ENCODE measurements at places on chromosomes 12 and 14. TPM values are rescaled to one million over a fixed set of nuclear protein-coding genes. Genes with fewer than 3 reads are reported as not detected.
A peak's percentile ranks its signal among the peaks of the same experiment; 100 is the strongest.

DNA sequence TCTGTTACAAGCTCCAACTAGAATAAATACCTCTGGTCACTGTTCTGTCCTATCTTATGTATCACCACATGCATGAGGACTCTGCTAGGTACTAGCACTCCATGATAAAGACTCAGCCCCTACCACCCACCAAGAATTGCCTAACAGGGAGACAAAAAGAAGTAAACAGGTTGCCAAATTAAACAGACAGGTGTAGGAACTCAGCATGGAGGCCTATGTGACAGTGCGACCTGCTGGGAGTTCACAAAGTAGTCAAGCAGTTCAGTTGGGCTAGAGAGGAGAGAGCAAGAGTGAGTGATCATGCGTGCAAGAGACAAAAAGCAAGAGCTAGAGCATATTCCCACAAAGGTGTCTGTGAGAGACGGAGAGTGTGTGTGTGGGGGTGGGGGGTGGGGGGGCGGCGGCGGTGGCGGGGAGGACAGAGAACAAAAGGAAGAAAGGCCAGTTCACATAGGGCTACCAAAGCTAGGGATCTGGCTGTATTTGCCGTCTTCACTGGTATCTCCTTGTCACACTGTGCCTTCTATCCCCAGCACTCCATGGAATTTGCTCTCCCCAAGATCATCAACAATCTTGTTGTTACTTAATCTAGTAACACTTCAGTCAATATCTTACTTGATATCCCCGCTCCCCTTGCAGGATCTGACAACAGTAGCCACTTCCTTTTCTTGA, 81.2 kb downstream of the SPPL3 start:
- no peaks in the 10 kb centered on the region for H3K27me3 ChIP-seq
- H3K4me1 ChIP-seq = peaks cover 7% of the 10 kb centered on the region
- H3K36me3 ChIP-seq = no peaks in the 10 kb centered on the region
- H3K4me3 ChIP-seq = no peak overlapping the region
- DNase-seq = no peak

DNA sequence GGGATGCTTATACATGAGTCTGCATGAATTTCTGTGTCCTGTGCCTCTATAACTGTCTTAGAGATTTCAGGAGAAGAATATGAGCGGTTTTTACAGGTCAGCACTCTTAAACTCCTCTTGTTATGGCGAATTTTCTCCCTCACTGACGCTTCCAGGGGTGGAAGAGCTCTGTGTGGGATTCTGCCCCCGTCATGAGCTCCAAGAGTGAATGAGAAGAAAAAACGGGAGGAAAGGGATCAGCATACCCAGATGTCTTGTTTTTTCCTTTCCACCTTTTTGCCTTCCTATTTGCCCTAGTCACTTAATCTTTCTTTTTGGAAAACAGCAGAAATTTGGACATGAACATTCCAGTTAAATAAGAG, 651 bp downstream of the PFKM start:
- no peaks in the 10 kb centered on the region for H3K27me3 ChIP-seq
- no peak for DNase-seq
- H3K36me3 ChIP-seq = no peaks in the 10 kb centered on the region
- H3K4me1 ChIP-seq = peaks cover 4% of the 10 kb centered on the region
- H3K27ac ChIP-seq = peak overlapping the region; percentile 0

GRCh38 chr12:72261885-72262284, 10.3 kb upstream of the TRHDE start:
- H3K27me3 ChIP-seq = no peaks in the 10 kb centered on the region
- H3K36me3 ChIP-seq = no peaks in the 10 kb centered on the region
- no peak overlapping the region for H3K4me3 ChIP-seq
- no peak for DNase-seq

DNA sequence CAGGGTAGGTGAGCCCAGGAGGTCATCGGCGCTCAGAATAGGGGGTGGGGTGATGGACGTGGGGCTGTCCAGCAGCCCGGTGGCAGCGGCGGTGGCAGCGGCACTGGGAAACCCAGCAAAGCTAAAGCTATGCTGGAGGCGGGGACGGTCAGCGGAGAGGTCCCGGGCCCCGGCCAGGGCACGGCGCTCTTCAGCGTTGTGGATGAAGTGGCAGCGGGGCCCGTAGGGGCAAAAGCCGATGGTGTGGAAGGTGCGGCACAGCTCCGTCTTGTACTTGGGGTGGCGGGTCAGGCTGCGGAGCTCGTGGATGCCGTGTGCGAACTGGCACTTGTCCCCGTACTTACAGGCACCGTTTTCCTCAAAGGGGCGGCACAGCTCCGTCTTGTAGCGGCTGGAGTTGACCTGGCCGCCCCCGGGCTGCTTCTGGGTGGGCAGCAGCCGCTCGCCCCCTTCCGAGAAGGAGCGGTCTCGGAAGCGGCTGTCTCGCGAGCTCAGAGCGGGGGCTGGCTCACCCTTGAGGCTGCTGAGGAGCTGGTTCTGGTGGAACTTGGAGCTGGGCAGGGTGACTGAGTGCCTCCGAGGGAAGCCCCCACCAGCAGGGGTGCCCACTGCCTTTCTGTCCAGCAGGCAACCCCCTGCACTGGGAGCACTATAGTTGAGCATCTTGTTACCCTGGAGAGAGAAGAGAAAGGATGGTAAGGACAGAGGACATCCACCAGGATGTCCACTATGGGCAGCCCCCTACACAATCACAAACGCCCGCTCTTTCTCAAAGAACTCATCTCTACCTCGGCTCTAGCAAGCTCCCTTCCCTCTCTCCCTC, 2.8 kb downstream of the ZFP36L1 start:
- DNase-seq = no peak
- H3K4me3 ChIP-seq = peak overlapping the region; percentile 85
- H3K36me3 ChIP-seq = no peaks in the 10 kb centered on the region
- peaks cover 8% of the 10 kb centered on the region for H3K4me1 ChIP-seq
- H3K27ac ChIP-seq = peak overlapping the region; percentile 100

- DNase-seq = no peak
- no peaks in the 10 kb centered on the region for H3K36me3 ChIP-seq
- H3K27ac ChIP-seq = no peak overlapping the region
- no peak overlapping the region for H3K4me3 ChIP-seq
Observed at GRCh38 chr12:127334912-127335644, 931.9 kb upstream of the TMEM132C start.

- H3K4me1 ChIP-seq = peaks cover 9% of the 10 kb centered on the region
- no peak for DNase-seq
- no peak overlapping the region for H3K4me3 ChIP-seq
- no peaks in the 10 kb centered on the region for H3K36me3 ChIP-seq
Observed at GRCh38 chr12:57526477-57527126, 4.0 kb downstream of the MBD6 start.

GRCh38 chr12:87801860-87802720, 227.1 kb downstream of the C12orf50 start:
- no peaks in the 10 kb centered on the region for H3K36me3 ChIP-seq
- no peaks in the 10 kb centered on the region for H3K27me3 ChIP-seq
- DNase-seq = no peak
- H3K4me3 ChIP-seq = no peak overlapping the region

- no peak for DNase-seq
- peaks cover 2% of the 10 kb centered on the region for H3K4me1 ChIP-seq
- no peaks in the 10 kb centered on the region for H3K36me3 ChIP-seq
- H3K27ac ChIP-seq = no peak overlapping the region
Observed at GRCh38 chr12:114701104-114701414, 17.1 kb upstream of the TBX3 start.

DNA sequence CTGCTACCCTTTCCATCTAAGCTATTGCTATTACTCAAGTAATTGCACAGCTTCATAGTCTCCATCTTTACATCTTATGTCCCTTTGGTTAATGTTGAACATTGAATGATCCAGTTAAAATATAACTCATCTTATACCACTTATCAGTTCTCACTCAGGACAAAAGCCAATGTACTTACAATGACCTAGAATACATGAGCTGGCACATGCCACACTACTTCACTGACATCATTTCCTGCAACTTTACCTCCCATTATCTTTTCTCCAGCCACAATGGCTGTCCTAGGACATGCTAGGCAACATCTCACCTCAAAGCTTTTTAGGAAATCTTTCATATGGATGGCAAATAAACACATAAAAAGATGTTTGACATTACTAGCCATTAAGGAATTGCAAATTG, 309.2 kb downstream of the FOXG1 start:
- no peak overlapping the region for H3K4me3 ChIP-seq
- no peaks in the 10 kb centered on the region for H3K4me1 ChIP-seq
- no peak for DNase-seq
- no peaks in the 10 kb centered on the region for H3K27me3 ChIP-seq

- no peak overlapping the region for H3K27ac ChIP-seq
- H3K36me3 ChIP-seq = no peaks in the 10 kb centered on the region
- H3K27me3 ChIP-seq = no peaks in the 10 kb centered on the region
Observed at GRCh38 chr12:44000309-44000952, 164.6 kb downstream of the TMEM117 start.

DNA sequence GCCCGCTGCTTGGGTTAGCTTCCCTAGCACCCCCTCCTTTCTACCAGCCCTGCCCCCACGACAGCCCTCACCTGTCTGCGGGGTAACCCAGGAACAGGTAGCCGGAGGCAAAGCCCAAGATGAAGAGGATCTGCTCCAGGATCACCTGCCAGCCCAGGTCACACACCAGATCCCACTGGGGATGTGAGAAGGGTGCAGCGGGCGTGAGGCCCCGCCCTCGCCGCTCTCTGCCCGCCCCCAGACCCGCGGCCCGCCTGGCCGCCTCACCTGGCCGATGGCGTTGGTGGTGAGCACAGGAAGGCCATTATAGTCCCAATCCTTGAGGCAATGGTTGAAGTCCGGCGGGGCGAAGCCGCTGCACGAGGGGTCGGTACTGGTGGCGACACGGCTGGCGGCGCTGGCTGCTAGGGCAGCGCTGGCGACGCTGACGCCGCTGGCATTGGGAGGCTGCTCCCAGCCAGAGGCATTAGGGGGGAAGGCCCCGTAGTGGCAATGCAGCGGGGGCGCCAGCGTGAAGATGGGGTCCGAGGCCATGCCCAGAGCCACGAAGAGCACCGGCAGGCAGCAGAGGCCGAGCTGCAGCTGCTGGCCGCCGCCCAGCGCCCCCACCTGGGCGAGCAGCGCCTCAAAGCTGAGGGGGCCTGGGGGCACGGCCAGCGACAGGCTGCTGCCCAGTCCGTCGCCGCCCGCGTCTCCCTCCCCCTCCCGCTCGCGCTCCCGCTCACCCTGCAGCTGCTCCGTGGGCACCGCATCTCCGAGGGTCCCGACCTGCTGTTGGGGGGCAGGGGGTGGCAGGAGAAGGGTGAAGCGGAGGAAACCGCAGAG, 794 bp downstream of the SLC22A17 start:
- DNase-seq = peak; percentile 47
- peaks cover 4% of the 10 kb centered on the region for H3K4me1 ChIP-seq
- H3K27ac ChIP-seq = no peak overlapping the region
- no peaks in the 10 kb centered on the region for H3K27me3 ChIP-seq

- H3K27me3 ChIP-seq = no peaks in the 10 kb centered on the region
- DNase-seq = peak; percentile 70
- H3K4me1 ChIP-seq = peaks cover 2% of the 10 kb centered on the region
- no peaks in the 10 kb centered on the region for H3K36me3 ChIP-seq
- H3K4me3 ChIP-seq = no peak within 1 kb of the TSS
Observed at GRCh38 chr12:113403435-113404415, at the start of gene SDS. Gene SDS, minus strand, starts transcription at chr12:113403887. Its CDS starts 4,179 bp downstream, at chr12:113399708.

DNA sequence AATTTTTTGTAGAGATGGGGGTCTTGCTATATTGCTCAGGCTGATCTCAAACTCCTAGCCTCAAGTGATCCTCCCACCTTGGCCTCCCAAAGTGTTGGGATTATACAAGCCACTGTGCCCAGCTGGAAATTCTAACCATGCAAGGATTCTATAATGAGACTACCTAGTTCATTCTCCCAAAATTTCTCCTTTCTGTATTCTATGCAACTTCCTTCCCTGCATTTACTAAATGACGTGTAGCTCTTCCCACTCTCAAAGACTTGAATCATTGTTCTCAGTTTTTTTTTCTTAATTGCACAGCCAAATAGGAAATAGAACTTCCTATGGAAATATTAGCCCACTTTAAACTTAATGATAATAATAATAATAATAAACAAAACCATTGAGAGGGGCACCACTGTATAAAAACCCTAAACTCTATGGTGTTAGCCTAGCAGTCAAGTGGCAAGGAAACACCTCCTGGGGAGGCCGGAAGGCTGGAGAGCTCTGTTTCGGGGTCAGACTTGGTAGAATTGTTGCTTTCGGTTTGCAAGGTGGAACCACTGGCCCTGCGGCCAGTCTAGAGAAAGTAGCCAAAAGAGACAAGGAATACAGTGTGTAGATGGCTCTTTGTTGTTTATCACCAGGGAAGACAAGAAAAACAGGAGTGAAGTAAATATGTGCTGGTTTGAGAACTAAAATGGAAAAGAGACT, 40.0 kb upstream of the TESC start:
- H3K27ac ChIP-seq = no peak overlapping the region
- peaks cover 5% of the 10 kb centered on the region for H3K4me1 ChIP-seq

DNA sequence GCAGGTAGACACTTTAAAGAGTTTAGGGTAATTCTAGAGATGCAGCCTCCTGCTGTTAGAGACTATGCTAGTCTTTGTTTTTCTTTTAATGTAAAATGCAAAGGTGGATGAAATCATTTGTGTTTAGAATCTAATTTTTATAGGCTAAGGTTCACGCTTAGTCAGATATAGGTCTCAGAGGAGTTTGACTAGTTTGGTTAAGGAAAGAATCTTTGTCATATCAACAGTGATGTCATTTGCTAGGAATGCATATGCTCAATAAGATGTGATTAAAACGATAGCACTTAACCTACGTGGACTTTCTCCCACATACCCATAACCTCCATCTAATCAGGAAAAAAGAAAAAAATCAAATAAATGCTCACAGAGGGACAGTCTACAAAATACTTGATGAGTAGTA, 859.3 kb upstream of the ATXN7L3B start:
- no peak overlapping the region for H3K27ac ChIP-seq
- H3K4me3 ChIP-seq = no peak overlapping the region
- no peak for DNase-seq
- H3K36me3 ChIP-seq = no peaks in the 10 kb centered on the region
- H3K4me1 ChIP-seq = no peaks in the 10 kb centered on the region
- H3K27me3 ChIP-seq = no peaks in the 10 kb centered on the region

DNA sequence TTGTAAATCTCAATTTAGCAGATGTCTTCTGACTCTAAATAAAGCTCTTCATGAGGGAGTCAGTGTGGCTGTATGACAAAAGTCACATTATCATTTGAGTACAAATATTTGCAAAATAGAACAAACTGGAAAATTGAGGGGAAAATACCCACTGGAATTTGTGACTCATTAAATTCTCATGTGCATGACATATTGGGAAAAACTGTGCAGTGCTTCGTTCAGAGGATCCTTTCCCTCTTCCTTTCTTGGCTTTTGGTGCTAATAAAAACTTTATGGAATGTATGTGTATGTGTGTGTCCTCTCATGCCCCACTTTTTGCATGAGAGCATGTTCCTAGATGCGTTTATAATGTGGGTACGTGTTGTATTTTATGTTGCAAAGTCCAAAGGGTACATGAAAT, 267.8 kb downstream of the KTN1 start:
- no peaks in the 10 kb centered on the region for H3K27me3 ChIP-seq
- H3K36me3 ChIP-seq = no peaks in the 10 kb centered on the region
- no peak overlapping the region for H3K27ac ChIP-seq
- no peak for DNase-seq

- DNase-seq = no peak
- no peak overlapping the region for H3K27ac ChIP-seq
- no peaks in the 10 kb centered on the region for H3K27me3 ChIP-seq
Observed at GRCh38 chr14:61266436-61266835, 14.7 kb downstream of the TMEM30B start.

GRCh38 chr14:64174922-64175782, 119.0 kb downstream of the ESR2 start:
- no peak overlapping the region for H3K27ac ChIP-seq
- no peak for DNase-seq
- H3K4me1 ChIP-seq = no peaks in the 10 kb centered on the region
- no peak overlapping the region for H3K4me3 ChIP-seq
- no peaks in the 10 kb centered on the region for H3K27me3 ChIP-seq

PPFIA2 gene
- 4.3 TPM for total RNA-seq

RAD52 gene
- total RNA-seq = 13.0 TPM

DPY19L2 gene
- 23.2 TPM for total RNA-seq

SDS gene
- 3.2 TPM for total RNA-seq

BICDL1 gene
- total RNA-seq = 2.3 TPM

CLEC4C gene
- not detected for total RNA-seq

TPH2 gene
- not detected for total RNA-seq

WNT5B gene
- 15.9 TPM for total RNA-seq

DEGS2 gene
- total RNA-seq = 0.85 TPM

All from ovary (tissue), 10 donors.